Mucosa of gallbladder (tissue), 1 donor: ENCODE measurements at places on chromosomes 5 and 9. TPM values are rescaled to one million over a fixed set of nuclear protein-coding genes. Genes with fewer than 3 reads are reported as not detected.

DNA sequence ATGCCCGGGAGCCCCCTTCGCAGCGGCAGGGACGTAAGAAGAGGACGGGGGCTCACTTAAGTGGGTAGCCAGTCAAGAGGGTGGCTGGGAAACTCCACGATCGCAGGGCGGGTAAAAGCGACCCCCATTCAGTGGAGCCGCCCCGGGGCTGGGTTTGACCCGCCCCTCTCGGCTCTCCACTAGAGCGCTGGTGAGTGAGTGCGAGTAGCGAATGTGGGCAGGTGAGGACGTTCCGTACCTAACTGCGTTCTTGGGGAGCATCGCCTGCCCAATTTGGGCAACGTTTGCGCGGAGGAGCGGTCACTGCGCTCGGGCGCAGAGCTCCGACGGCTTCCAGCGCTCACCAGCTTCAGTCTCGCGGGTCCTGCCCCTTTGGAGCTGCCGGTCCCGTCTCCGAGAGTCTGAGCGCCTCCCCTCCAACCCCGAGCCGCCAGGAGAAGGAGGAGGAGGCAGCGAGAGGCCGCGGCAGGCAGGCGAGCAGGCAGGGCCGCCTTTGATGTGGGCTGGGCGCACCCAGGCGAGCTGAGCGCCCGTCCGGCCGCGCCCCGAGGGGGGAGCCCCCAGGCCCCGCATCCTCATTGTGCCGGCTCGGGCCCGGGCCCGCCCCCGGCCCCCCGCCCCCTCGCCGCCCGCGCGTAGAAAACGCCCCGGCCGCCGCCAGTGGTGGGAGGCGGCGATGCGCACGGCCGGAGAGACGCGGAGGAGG, at the start of gene FGF18:
Gene FGF18 (plus strand): TSS at position 666 of the 706 bp plus-strand sequence. CDS start 553 bp downstream, outside the sequence.
- no peak for DNase-seq

DNA sequence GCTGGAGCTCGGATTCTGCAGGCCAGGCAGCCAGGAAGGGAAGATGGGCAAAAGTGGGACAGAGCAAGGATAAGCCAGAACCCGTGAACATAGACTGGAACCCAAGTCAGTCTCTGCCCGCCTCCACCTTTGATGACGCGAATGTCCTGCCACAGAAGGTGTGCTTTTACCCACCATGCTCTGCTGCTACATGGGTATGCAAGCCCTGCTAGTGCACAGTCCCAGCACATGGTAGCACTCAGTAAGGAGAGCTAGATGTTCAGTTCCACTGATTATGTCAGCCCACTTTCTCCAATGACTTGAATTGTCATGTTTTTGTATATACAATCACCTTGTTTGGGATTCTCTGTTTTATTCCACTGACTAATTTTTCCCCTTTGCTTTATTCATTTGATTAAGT, 11.4 kb upstream of the CD72 start:
- no peak for DNase-seq

The CMYA5 gene
- total RNA-seq, result 4.5 TPM

The MRPL36 gene
- 33.7 TPM for total RNA-seq
